ENCODE measurements at places on chromosomes 1 and 21.

GRCh38 chr1:84598418-84598817 is 24.2 kb upstream of the CTBS start:
- DNase-seq: no peak

- DNase-seq: no peak
Observed at GRCh38 chr1:92820024-92820423, 11.8 kb upstream of the RPL5 start.

DNA sequence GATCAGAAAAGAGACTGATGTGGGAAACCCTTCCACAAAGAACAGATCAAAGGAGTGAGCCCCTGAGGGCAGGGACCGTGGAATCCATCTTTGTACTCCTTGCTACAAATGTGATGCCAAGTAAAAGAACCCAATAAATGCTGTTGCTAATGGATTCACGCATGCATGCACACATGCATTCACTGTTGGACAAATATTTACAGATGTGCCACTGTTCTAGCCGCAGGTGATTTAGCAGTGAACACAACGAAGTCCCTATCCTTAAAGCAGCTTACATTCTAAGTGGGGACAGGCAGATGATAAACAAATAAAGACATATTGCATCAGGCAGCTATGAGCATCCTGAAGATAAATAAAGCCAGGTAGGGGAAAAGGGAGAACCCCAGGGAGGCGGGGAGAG is 67.8 kb downstream of the ITPKB start:
- DNase-seq: no peak

GRCh38 chr1:3491291-3492246 is 37.1 kb downstream of the ARHGEF16 start:
- DNase-seq: peak; percentile 86

- no peak for DNase-seq
Observed at GRCh38 chr1:161791904-161792655, 26.0 kb downstream of the ATF6 start.

- no peak for DNase-seq
Observed at GRCh38 chr1:162040657-162041056, 17.0 kb upstream of the OLFML2B start.

DNA sequence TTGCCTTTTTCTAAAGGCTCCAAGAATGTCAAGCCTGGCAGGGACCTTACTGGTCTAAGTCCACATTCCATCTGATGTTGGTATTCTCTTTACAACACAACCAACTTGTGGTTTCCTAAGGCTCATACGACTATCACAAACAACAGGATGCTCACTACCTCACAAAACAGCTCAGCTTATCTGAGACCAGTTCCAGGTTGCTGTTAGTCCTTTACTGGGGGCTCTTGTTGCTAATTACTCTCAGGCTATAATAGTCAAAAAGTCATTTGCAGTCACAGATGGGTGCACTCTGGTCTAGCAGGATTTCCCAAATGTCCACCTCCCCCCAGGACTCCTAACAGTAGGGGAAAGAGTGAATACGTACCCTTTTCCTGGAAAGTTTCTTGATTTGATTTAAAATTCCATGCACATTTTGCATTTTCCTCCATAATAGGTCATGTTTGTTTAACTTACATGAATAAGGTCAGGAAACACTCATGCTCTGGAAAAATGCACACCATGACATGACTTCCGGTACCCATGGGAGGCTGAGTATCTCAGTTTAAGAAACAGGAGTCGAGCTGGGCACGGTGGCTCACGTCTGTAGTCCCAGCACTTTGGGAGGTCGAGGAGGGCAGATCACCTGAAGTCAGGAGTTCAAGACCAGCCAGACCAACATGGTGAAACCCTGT is 16.0 kb downstream of the LCK start:
- DNase-seq: no peak

DNA sequence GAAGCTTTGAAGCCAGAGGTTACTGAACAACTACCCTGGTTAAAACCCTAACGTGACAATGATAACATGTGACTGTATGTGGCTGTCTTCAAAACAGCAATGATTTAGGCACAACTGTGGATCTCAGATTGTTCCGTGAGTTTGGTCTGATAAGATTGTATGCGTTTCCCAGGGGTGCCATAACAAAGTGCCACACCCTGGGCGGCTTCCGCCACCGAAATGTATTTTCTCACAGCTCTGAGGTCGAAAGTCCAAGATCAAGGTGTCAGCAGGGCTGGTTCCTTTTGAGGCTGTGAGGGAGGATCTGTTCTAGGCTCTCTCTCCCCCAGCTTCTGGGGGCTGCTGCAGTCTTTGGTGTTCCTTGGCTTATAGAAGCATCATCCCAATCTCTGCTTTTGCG is 29.5 kb upstream of the ERG start:
- DNase-seq: no peak

- no peak for DNase-seq
Observed at GRCh38 chr1:20538760-20539551, 13.4 kb upstream of the FAM43B start.

GRCh38 chr1:15799928-15800835 is 7.3 kb downstream of the UQCRHL start:
- DNase-seq: no peak

DNA sequence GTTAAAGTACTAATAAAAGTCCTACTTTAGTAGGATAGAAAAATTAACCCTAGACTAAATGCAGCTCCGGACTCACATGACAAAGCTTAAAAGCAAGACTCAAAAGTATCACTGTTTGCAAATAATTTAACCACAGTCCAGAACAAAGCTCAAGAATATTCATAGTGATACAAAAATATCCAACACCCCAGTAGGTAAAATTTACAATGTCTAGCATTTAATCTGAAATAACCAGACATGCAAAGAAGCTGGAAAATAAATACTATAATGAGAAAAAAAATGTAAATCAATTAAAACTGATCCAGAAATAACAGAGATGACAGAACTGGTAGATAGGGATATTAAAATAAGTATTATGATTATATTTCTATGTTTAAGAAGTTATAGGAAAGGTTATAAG is 67.0 kb downstream of the KIAA0319L start:
- no peak for DNase-seq

GRCh38 chr1:115506924-115507589 is 134.7 kb upstream of the VANGL1 start:
- DNase-seq: no peak

DNA sequence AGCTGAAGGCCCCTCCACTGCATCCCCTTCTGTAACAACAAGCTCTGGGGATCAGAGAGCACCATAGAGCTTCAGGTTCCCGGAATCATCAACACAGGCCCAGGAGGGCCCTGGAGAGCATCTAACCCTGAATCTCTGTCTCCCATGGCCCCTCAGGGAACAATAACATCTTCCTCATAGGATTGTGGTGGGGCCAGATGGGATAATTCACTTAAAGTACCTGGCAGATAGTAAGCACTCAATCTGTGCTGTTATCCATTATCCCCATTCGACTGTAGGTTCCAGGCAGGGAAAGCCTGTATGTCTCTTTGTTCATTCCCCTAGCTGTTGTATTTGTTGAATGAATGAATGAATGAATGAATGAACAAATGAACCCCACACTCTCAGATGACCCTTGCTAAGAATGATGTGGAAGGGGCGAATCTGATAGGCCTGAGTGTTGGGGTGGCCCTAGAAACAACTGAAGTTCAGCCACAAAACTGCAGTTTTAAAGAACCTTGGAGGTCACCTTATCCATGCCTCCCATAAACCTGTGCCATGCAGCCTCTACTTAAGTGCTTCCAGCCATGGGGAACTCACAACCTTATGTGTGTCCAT is 14.5 kb downstream of the LAPTM5 start:
- no peak for DNase-seq

DNA sequence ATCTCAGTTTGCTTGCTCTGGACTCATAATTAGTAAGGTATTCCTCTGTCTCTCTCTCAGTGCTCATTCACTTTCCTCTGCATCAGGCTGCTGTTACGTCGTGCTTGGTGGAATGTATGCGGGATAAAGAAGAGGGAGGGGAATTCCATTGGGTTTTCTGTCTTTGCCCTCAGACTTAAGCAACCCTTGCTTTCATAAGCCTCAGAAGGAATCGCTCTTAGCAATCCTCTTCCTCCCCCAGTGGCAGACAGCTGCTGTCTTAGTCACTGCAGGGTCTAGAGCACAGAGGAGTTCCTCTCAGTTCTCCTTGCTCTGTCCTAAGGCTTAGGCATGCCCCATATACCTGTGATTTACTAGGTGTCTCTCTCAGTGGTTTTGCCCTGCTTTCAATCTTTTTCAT is 19.1 kb upstream of the NTMT2 start:
- DNase-seq: no peak

DNA sequence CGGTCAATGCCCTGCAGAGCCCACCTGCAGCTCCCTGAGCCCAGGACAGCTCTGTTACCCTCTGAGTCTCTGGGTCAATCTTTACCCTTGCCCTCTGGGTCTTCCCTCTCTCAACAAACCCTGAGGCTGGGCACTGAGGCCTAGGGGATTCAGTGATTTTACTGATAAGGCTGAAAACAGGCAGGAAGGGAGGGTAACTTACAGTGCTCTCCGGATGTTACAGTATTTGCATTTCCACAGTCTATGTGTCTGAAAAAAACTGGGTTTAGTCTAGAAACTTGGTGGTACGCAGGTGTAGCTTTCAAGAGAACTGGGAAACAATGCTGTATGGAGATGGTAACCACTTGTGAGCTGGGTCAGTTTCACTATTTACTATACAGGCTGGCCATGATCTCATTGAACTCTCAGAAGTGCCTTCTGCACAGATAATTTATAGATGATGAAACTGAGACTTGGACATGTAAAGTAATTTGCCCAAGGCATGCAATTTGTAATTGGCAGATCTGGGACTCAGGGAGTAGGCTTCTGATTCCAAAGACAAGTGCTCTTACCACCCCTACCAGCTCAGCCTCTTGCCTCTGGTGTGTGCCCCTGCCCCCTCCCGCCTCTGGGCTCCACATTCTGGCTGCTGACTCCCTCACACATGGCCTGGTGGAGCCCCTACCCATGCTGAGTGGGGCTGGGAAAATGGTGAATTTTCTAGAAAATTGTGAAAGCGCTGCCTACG is 48.8 kb downstream of the TENT5C start:
- no peak for DNase-seq

DNA sequence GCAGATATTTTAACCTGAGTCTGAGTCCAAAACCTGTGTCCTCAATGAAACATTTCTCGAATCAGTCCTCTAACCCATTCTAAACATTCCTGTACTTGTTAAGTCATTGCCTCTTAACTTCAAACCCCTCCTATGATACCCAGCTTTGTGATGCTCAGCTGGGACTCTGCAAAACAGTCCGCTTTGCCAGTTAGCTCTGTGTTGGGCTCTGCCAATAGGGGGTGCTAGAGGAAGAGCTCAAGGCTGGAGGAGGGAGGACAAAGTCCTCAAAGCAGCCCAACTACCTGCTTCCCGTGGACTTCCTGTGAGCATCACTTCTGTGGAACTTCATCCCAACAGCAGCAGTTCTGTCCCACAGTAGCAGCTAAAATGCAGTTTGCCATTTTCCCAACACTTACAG is 38.1 kb upstream of the SYT14 start:
- DNase-seq: no peak

- peak; percentile 64 for DNase-seq
Observed at GRCh38 chr1:30743584-30744059, 14.0 kb downstream of the LAPTM5 start.

DNA sequence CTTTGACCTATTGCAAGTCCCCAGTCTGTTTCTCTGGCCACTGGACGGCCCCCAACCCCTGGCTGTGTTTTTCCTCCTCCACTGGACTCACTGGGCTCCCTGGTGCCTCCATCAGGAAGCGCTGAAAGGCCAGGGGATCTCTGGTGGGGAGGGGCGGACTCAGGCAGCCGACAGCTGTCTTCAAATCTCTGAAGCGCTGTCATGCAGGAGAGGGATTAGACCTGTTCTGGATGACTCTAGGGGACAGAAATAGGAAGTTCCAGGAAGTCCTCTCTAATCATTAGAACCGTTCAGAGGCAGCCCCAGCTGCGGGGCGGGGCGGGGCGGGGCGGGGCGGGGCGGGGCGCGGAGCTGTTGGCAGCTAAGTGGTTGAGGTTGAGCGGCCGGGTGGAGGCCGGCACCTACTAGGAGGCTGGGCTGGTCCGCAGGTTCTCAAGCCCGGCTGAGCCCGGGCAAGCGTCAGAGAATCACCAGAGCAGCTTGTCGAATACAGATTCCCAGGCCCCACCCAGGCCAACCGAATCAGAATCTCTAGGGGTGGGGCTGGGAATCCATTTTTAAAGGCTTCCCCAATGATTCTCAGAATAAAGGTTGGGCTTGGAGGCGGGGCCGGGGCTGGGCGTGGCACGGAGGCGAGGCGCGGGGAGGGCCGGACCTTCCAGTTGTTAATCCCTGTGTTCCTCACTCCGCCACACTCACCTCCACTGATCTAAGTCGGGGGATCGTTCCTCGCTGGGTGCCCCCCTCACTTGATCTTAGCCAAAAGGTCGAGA is 11.4 kb upstream of the PHLDA3 start:
- peak; percentile 51 for DNase-seq

DNA sequence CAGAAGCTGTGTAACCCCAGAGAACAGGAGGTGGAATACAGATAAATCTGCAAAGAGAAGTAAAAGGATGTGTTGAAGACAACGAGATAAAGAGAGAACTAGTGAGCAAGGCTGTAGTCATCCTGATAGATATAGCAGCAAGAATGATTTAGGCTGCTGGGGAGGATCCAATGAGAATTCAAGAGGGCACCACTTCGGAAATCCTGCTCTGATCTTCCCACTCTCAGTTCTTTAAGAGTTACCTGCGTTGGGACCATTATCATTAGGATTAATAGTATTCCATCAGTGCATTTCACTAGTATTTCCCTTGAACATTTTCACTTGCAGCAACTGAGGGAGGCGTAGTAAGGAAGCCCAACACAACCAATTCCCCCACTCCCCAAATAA is at the start of gene BRINP3:
Gene BRINP3, minus strand, starts transcription at position 103 of the 387 bp plus-strand sequence.
- no peak for DNase-seq

DNA sequence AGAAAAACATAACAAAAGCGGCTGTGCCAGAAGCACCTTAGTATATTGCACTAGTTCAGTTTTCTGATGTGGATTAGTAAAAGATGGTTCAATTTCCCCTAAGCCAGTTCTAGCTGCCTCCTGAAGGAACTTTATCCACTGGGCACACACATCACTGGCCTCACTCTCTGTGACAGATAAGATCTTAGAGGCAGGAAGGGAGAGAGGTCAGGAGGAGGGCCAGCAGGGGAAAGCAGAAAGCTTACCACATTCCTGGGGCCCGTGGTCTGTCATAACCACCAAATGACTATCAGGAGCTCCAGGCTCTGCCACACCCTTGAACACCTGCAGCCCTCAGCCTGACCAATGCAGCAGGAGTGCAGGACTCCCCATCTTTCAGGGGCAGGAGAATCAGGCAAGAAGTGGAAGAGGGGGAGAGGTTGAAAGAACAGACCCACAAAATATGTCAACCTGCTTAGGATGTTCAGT is 37.8 kb downstream of the LRRC71 start:
- DNase-seq: no peak

- no peak for DNase-seq
Observed at GRCh38 chr21:14988760-14989159, 76.0 kb downstream of the NRIP1 start.

DNA sequence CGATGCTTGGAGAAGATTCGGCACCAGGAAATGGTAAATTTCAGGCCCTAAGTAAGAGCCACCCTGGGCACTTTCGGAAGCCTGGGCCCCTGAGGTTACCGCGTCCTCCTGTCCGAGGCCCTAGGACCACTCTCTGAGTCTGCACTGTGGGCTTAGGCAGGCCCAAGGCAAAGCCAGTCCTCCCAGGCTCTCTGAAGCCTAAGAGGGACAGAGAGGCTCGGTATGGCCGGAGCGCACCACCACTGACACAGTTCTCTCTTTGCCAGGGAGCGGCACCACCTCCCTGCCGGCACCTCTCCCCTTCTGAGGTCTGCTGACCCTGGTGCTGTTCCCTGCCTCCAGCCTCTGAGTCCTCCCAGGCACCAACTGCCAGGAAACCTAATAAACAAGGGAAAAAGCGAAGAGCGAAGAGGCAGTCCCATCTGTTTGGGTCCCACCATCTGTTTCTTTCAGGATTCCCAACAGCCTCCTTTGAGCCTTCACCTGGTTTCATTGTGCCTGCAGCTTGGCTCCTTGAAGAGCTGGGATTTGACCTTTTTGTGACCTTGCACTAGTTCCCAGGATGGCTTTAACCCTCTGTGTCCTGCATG is 57.7 kb downstream of the VWA5B1 start:
- DNase-seq: no peak

All from activated CD4-positive, alpha-beta T cell treated with anti-CD3 and anti-CD28 coated beads, Interleukin-2, amount 50 U/mL, for 1 hour (primary cell).